ENCODE measurements at places on chromosomes 11 and 22.

DNA sequence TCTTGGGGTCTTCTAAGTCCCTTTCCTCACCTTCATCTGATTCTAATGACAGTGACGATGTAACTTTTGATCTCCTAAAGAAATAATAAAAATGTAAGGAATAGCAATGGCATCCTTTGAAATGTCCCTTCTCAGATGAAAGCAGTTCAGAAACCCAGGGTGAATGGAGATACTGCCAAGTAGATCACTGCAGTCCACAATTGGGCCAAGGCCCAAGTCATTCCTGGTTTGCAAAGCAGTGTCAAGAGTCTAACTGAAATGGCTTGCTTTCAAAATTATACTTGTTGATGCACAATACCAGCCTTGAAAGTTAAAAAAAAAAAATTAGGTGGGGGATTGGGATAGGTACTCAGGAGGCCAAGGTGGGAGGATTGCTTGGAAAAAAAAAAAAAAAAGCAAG is 20.4 kb downstream of the ASCC2 start:
- DNase-seq, result no peak

DNA sequence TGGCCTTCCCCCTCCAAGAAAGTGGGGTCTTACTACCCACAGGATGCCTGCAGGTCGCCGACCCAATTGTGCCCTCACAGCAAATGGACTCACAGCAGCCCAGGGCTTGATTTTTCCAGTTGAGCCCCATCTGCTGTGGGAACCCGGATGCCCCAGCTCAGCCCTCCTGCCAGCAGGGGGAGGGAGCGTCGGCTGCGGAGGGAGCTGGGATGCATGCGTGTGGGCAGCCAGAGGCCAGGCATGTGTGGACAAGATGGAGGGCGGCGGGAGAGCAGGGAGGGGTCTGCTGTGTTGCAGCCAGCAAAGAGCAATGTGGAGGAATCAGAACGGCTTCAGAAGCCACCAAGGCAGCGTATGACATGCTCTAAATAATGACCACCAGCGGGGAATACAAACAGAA is 41.0 kb upstream of the EIF3D start:
- DNase-seq, result no peak

DNA sequence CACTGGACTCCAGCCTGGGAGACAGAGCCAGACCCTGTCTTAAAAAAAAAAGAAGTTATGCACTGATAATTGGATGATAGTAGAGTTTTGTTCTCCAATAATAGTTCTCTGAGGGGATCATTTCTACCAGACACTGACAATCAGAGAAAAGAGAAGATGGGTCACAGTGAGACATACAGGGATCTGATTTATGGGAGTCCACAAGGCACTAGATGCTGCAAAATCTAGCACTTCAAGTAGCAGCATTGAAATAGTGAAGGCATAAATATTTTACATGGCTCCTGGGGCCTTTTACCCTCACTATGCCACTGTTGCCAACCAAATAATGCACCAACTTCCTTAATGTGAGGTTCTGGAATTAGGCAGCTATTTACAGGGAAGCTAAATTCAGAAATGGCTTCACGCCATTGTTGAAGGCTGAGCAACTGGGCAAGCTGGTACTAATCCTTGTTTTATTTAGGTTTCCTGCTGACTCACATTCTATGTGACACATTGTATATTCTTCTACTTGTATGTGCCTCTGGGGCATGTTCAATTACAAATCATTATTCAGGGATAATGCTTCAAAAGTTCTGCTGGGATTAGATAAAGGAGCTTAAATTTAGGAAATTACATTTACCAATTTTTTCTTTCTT is 38.2 kb upstream of the ABTB2 start:
- no peak for DNase-seq

GRCh38 chr22:23205339-23206049 is 25.2 kb downstream of the BCR start:
- no peak for DNase-seq

GRCh38 chr11:12056119-12056518 is 47.7 kb upstream of the DKK3 start:
- no peak for DNase-seq

DNA sequence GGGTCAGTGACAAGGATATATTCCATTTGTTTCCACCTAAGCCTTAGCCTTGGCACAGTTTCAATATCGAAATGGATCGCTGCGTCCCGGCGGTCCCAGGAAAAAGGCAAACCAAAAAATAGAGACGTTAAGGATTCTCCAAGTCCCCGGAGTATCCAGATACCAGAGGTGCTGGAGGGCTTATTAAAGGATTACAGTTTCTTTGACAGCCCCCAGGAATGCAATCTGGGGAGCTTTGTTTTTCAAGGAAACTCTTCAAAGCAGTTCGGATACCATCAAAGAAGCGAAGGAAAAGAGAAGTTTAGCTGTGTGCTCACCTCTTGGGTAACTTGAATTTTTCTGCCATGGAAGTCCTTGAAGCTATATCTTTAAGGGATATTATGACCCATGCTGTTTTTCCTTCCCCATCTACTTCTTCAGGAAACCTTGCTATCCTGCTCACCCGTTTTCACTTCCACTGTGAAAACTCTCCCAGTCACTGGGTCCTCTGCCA is 600 bp upstream of the GPR83 start:
- no peak for DNase-seq

GRCh38 chr11:35802221-35802620 is 139.6 kb downstream of the TRIM44 start:
- DNase-seq, result no peak

GRCh38 chr22:36583546-36583945 is 54.6 kb upstream of the EIF3D start:
- no peak for DNase-seq

- DNase-seq, result no peak
These were observed 30.1 kb upstream of the CBX7 start for GRCh38 chr22:39182478-39183030.

- no peak for DNase-seq
These were observed 381.3 kb downstream of the CTTN start for GRCh38 chr11:70779433-70780245.

DNA sequence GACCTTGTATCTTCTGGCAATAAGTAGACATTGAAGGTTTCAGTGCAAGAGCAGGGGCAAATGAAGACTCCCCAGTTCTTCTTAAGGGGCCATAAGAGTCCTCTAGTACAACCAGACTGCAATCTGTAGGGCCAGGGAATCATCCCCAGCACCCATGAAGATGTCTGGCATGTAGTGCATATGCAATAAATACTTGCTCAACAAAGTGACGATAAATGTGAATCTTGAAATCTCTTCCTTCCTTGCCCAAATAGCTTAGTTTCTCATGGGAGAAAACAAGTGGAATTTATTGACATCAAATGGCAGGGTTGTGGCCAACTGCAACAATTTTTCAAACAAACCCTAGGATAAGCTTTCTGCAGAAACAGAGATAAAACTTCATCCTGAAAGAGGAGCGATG is 107.6 kb downstream of the ABTB2 start:
- DNase-seq, result no peak

- DNase-seq, result no peak
These were observed 16.8 kb downstream of the TREH start for GRCh38 chr11:118662401-118663271.

DNA sequence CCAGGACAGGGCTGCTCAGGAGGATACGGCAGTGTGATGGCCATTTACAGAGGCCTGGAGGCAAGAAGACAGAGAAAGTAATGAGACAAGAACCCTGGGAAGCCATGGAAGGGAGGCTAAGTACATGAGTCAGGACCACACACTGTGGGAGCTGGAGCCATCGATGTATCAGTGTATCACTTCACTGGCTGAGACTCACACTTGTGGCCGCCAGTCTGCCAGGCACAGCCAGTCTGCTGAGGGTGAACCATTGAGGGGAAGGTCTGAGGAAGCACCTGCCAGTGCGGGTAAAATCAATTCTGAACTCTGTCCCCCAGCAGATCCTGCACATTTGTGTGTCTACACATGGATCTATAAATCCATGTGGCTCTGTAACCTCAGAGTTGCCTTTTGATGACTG is 195.6 kb downstream of the GRIK4 start:
- no peak for DNase-seq

DNA sequence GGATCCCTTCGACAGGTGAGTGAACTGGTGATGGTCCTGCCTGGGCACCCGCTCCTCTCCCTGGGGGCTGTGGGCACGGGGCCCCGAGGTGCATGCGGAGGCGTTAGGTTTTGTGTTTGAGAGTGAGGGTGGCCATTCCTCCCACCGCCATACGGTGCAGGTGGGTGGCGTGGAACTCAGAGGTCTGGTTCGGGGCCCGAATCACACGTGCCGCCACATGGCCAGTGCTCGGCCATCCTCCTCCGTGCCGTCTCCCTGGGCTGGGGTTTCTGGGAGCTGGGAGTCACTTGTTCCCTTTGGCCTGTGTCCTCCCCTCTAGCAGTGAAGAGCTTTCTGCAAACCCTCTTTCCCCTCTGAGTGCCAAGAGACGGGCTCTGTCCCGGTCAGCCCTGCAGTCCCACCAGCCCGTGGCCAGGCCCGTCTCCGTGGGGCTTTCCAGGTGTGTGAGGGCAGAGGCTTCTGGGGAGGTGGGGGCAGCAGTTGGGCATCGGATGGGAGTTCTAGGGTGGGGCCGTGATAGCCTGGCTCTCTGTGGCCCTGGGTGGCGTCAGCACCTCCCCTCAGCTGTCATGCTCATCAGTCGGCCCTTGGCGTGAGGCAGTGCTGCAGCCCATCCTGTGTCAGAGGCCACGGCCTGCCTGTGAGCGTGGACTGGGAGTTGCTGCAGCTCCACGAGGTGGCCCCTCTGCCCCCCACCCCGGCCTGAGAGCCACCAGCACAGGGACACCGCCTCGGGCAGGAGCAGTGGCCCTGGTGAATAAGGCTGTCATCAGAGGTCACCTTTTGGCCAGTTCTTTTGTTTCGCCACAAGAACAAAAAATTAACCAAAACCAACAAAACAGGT is 10.2 kb downstream of the IRF7 start:
- no peak for DNase-seq

DNA sequence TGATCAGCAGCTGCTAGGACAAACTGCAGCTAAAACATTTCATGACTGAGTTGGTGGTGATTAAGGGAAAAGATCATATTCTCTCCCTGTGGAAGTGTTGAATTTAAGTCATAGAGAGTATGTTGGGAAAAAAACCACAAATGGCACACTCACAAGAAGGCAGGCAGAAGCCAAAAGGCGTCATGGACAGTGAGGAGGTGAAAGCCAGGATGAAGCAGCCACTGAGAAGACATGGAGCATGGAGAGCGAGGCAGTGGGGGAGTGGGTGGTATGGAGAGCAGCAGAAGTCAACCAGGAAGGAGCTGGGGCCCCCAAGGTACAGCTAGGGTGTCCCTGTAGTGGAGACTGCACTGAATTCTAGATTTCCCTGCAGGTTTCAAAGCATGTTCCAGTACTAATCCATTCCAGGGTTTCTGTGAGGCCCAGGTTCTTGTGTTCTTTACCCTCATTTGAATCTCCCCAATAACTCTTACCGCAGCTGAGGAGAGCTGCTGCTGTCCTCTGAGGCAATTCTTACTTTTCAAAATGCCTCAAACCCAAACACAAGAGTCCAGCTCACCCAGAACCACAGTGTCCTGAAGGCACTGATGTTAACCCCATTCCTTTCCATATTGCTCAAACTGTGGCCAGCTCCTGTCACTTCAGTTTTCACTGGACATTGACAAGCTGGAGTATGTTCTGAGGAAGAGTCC is 191.8 kb upstream of the E2F8 start:
- no peak for DNase-seq

DNA sequence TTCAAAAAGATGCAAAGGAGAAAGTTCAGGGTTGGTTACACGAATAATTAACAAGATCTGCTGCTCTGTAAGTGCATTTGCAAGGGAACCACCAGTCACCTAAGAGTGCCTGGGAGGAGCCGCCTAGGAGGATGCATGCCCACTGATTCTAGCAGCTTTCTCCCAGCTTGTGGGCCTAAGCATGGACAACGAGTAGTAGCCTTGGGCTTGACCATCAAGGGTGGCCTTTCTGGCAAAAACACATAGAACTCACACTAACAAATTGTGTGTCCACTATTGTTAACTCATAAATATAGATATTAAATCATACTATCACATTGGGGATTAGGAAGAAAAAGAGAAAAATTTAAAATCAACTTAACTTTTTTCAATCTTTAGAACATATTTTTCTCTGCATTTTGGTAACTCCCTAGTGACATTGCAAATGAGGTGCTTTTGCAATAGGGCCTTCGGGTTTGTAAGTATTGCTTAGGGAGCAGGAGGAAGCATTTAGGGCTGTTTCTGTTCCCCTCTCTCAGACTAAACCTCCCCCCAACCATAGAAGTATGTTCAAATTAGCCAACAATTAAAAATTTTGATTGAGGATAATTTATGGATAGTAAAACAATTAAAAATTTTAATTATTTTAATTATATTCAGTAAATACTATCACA is 57.3 kb upstream of the CEP295 start:
- DNase-seq, result no peak

DNA sequence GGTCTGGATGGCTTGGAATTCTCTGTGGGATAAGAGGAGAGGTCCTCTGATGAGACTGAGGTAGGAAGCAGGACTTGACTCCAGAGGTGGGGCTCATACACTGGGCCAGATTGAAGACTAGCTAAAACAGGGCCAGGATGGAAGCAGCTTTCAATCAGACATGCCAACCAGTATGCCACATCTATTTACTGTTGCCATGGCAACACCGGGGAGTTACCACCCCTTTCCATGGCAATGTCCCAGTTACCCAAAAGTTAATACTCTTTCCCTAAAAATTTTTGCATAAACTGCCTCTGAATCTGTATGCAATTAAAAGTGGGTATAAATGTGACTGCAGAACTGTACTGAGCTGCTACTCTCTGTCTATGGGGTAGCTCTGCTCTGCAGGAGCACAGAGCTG is 247.5 kb upstream of the ZBED5 start:
- DNase-seq, result no peak

- DNase-seq, result no peak
These were observed 23.9 kb downstream of the LRFN4 start for GRCh38 chr11:66880496-66881450.

- DNase-seq, result no peak
These were observed 583.7 kb downstream of the BRD1 start for GRCh38 chr22:49243965-49244364.

GRCh38 chr22:28728621-28729313 is 12.9 kb downstream of the CHEK2 start:
- no peak for DNase-seq

DNA sequence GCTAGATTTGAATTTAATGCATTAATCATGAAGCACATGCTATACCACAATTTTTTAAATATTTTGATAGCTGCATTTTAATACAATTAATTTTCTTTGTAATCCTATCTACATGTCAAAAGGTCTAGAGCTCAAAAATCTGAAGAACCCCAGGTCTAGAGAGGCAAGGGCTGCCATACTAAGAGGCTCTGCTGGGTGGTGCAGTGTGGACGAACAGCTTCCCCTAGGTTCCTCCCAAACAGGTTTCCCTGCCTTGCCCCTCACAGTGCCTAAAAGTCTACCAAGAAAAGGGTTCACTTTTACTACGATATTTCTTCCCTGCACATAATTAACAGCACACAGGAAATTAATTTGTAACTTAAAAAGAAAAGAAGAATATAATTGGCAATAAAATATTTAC is 681.1 kb downstream of the OPCML start:
- DNase-seq, result no peak

- DNase-seq, result no peak
These were observed 54.4 kb upstream of the GRK2 start for GRCh38 chr11:67211656-67212436.

Data from activated CD4-positive, alpha-beta memory T cell treated with anti-CD3 and anti-CD28 coated beads, Interleukin-2, amount 10 ng/mL, durations not matched to agents 7 days and 5 days (primary cell).